Neural crest cell (in vitro differentiated cells): ENCODE measurements at places on chromosomes 7 and 10. TPM values are rescaled to one million over a fixed set of nuclear protein-coding genes. Genes with fewer than 3 reads are reported as not detected.

Gene TMEM236
- total RNA-seq = 0.05 TPM in 1 of 2 replicates, not detected in the other

DNA sequence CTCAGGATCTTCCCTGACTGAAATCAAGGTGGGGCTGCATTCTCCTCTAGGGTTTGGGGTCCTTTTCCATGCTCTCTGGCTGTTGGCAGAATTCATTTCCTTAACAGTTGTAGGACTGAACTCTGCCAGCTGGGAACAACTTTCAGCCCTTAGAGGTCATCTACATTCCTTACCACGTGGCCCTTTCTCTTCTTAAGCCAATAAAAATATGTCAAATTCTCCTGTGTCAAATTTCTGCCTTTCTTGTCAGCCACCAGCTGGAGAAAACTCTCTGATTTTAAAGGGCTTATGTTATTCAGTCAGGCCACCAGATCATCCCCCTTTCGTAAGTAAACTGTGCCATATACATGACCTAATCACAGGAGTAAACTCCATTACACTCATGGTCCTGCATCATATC, 95.3 kb upstream of the IL6 start:
- DNase-seq = no peak
- no peak overlapping the region for H3K27ac ChIP-seq
- H3K4me1 ChIP-seq = no peaks in the 10 kb centered on the region
- H3K27me3 ChIP-seq = no peaks in the 10 kb centered on the region
- no peaks in the 10 kb centered on the region for H3K36me3 ChIP-seq
- H3K4me3 ChIP-seq = no peak overlapping the region

GRCh38 chr7:70042533-70042932, 444.3 kb downstream of the AUTS2 start:
- H3K4me1 ChIP-seq = peaks cover 10% of the 10 kb centered on the region
- H3K27me3 ChIP-seq = no peaks in the 10 kb centered on the region
- H3K4me3 ChIP-seq = no peak overlapping the region
- no peak overlapping the region for H3K27ac ChIP-seq
- DNase-seq = no peak

DNA sequence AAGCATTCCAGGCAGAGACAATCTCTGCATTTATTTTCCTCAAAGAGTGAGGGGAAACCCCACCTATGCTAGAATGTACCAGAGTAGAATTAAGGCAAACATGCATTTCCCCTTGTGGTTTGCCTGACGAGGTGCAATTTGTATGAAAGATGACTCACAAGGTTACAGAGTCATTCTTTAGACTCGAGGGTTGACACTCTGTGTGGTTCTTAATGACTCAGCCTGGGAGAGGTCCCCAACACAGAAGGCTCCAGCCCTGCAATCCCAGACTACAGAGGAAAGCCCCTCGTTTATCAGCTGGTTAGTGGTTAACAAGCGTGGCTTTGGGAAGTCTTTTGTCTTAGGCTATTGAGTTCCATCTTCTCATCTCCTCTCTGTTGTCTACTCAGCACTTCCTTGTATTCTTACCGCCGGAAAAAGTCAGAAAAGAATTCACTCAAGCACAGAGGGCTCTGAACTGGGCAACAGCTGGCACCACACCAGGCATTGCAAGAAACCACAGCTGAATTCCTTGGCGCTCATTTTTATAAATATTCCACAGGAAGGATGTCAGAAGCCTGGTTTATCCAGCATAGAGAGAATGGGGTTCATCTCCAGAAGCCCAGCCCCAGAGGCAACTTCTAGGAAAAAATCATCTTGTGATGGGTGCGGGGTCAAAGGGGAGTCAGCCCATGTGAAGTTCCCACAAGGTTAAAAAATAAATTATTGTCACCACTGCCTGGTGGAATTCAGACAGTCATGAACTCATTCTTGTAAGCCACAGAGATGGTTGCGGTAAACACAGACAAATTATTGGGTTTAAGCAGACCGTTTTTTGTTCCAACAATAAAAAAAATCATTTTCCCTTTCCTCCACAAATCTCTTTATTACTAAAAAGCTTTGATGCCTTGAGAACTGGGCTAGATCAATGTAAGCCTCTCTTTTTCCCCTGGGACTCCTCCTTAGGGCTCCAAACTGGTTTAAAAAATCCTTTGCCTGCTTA, 24.5 kb upstream of the SVIL start:
- peaks cover 41% of the 10 kb centered on the region for H3K36me3 ChIP-seq
- peaks cover 27% of the 10 kb centered on the region for H3K4me1 ChIP-seq
- H3K4me3 ChIP-seq = no peak overlapping the region
- H3K27me3 ChIP-seq = no peaks in the 10 kb centered on the region
- no peak for DNase-seq

Gene CEP55
- total RNA-seq = 30.7 and 30.9 TPM in 2 replicates

DNA sequence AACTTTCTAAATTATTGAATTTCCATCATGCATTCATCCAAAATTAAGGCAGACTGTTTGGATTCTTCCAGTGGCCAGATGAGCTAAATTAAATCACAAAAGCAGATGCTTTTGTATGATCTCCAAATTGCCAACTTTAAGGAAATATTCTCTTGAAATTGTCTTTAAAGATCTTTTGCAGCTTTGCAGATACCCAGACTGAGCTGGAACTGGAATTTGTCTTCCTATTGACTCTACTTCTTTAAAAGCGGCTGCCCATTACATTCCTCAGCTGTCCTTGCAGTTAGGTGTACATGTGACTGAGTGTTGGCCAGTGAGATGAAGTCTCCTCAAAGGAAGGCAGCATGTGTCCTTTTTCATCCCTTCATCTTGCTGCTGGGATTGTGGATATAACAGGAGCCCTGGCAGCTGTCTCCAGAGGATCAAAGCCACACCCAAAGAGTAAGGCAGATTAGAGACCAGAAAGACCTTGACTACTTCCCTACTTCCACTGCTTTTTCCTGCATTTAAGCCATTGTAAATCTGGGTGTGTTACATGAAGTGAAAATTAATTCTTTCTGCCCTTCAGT, 8.2 kb upstream of the CFAP69 start:
- H3K27me3 ChIP-seq = peaks cover 3% of the 10 kb centered on the region
- H3K36me3 ChIP-seq = no peaks in the 10 kb centered on the region
- H3K27ac ChIP-seq = no peak overlapping the region
- no peak overlapping the region for H3K4me3 ChIP-seq
- no peaks in the 10 kb centered on the region for H3K4me1 ChIP-seq
- no peak for DNase-seq
